Stimulated activated CD4-positive, alpha-beta T cell treated with anti-CD3 and anti-CD28 coated beads, Interleukin-4, amount 100 ng/mL, for 24 hours (primary cell): ENCODE measurements at places on chromosomes 1 and 21.

DNA sequence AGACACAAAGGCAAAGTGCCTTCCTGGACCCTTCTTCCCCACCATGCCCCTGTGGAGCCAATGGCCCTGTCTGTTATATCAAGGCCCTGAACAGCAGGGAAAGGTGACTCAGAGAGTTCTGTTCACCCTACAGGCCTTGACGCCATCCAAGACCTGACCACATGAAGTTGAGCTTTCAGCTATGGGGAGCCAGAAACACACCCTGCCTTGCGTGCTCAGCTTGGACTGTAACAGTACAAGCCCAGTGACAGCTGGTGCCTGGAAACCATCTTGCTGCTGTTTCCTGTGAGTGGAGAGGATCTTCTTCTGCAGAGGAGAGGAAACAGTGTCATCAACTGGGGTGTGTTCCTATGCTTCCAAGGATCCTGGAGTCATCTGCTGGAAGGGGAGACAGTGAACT, 165.0 kb upstream of the IRF2BP2 start:
- no peak for DNase-seq

GRCh38 chr1:222275729-222276465, 272.0 kb downstream of the HHIPL2 start:
- no peak for DNase-seq

DNA sequence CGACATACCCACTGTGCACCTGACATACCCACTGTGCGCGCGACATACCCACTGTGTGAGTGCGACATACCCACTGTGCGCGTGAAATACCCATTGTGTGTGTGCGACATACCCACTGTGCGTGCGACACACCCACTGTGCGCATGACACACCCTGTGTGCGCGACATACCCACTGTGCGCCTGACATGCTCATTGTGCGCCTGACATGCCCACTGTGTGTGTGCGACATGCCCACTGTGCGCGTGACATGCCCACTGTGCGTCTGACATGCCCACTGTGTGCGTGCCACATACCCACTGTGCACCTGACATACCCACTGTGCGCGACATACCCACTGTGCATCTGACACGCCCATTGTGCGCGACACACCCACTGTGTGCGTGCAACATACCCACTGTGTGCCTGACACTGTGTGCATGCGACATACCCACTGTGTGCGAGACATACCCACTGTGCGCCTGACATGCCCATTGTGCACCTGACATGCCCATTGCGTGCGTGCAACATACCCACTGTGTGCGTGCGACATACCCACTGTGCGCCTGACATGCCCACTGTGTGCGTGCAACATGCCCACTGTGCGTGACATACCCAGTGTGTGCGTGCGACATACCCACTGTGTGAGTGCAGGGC, 2.5 kb upstream of the RRP1 start:
- no peak for DNase-seq

GRCh38 chr1:61081144-61081685, 1.1 kb upstream of the NFIA start:
- DNase-seq = no peak

DNA sequence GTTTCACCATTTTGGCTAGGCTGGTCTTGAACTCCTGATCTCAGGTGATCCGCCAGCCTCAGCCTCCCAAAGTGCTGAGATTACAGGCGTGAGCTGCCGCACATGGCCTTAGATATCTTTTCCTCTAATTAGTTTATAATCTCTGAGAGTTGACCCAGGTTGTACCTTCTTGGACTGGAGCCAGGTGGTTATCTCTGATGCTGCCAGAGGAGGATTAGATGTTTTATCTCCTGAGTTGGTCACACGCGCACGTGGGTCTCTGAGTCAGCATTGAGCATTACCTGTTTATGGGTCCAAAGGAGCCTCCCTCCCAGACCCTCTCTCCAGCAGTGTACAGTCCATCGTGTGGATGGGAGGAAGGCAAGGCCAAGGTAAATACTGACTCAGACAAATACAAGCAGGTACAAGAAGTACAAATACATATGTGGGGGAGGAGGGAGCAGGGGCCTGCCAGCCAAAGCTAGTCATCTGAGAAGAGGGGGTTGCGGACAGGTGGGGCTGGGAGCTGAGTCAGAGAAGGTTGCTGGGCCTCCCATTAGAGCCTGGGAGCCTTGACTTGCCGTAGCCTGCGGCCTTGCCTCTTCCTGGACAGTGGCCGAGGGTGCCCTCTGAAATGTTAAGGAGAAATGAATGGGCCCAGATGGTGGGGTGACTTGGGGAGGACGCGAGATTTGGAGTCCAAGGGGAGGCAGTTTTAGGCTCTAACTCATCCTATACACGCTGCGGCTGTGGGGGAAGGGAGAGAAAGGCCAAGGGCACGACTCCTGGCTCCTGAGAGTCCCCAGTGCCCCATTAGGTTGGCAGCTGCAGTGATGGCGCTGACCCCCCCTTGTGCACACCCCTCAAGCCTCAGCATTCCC, 13.1 kb downstream of the IL6R start:
- DNase-seq = peak; percentile 45

- no peak for DNase-seq
Observed at GRCh38 chr1:29237129-29237821, 953 bp downstream of the PTPRU start.

DNA sequence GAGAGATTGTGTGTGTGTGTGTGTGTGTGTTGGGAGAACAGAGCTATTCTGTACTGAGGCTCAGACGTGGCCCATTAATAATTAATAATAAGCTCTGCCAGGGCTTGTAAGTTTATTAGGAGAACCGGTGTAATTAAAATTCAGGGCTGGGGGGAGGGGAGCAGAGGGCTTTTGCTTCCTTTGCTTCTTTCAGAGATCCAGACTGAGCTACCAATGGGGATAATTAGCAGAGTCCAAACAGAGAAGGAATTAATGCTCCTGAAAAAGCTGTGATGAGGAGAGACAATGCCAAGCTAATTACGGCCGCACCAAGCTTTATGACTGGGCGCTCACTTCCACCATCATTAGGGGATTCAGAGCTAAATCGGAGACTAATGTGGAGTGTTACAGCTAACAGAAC, 4.5 kb downstream of the SYT6 start:
- DNase-seq = no peak

GRCh38 chr1:54499360-54500106, 48.5 kb upstream of the ACOT11 start:
- peak; percentile 23 for DNase-seq

DNA sequence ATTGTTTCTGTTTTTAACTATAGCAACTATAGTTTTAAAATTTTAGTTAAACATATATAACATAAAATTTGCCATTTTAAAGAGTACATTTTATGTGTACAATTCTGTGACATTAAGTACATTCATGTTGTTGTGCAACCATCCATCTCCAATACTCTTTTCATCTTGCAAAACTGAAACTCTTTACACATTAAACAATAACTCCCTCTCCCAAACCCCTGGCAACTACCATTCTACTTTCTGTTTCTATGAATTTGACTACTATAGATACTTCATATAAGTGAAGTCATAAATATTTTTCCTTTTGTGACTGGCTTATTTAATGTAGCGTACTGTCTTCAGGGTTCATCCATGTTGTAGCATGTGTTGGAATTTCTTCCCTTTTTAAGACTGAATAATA, 25.9 kb downstream of the PCBP3 start:
- no peak for DNase-seq

- no peak for DNase-seq
Observed at GRCh38 chr1:159889821-159890252, 10.1 kb downstream of the CFAP45 start.

DNA sequence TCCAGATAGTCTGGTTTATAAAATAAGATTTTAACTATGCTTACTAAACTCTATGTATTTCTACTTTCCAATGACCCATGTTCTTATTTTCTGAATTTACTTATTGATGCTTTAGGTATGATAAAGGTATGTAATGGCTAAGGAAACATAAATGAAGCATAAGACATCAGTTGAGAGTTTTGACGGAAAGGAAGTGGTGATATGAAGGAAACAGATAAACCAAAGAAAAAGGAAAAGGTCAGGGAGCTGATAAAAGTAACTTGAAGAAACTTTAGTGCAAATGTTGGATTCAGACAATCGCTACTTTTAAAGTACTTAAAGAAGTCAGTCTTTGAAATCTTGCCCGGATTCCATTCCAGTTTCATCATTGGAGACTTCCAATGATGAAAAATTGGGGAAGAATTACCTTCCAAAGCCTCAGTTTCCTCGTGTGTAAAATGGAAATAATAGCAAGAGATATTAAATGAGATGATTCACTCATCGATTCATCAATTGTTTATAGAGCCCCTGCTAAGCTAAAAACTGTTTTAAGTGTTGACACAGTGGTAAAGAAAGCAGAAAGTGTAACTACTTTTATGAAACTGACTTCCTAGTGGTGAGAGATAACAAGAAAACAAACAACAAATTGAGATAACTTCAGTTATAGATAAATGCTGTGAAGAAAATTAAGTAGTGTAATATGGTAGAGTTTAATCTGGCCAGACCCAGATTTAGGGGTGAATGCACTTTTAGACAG, 10.6 kb downstream of the PTPRC start:
- DNase-seq = no peak

- peak; percentile 39 for DNase-seq
Observed at GRCh38 chr1:20430355-20431175, 55.4 kb downstream of the CAMK2N1 start.

GRCh38 chr1:33410091-33410701, 20.7 kb downstream of the PHC2 start:
- DNase-seq = no peak
